ENCODE measurements at places on chromosomes 16 and 17.

GRCh38 chr16:64586781-64587180, 535.1 kb downstream of the CDH11 start:
- ATAC-seq = peak; percentile 18

DNA sequence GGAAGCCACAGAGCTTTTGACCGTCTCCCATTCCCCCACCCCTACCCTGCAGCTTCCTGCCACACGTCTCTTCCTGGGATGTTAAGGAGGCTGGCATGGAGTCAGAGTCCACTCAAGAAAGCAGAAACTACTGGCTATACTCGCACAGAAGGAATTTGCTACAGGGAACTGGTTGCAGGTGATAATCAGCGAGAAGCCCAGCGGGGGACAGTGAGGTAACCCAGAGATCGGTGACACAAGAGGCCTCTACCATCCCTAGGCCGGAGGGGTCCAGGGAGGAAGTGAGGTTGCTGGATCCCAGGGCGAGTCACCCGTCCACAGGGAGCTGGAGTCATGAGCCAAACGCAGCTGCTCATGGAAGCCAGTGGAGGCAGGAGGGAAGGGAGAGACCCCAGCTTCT, 93.7 kb downstream of the SDK2 start:
- ATAC-seq = no peak

GRCh38 chr17:19610879-19611278, 37.7 kb upstream of the ALDH3A2 start:
- no peak for ATAC-seq

- ATAC-seq = no peak
These were observed 6.9 kb downstream of the CHST6 start for GRCh38 chr16:75488322-75488721.

DNA sequence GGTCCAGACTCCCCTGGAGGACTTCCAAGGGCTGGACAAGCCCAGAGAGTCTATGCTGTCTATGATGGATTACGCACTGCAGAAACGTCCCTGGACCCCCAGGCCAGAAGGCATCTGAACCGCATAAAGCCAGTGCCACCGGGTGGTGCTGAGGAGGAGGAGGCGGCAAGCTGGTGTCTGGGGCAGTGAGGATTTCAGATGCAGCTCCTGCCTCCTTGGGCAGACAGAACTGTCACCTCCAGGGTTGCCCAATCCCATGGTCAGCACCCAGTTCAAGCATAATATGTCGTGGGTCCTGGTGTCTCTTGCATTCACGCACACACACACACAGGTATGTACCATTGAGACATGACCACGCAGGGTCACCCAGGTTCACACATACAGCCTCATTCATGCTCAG, 25.6 kb downstream of the RAP1GAP2 start:
- no peak for ATAC-seq

DNA sequence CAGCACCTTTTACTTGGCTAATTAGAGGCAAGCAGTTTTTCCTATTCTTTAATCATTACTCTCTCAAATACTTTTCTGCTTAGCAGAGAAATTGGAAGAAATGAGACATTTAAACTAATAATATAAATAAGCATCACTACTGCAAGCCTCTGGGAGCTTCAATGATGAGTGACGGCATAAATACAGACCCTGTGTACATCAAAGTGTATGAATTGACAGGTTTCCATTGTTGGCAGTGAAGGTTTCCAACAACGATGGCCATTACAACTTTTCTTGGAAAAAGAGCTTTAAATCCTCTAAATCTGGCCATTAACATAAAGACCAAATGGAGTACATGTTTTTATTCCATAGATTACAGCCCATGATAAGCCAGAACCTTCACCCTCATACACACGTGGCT, 39.4 kb upstream of the CACNG5 start:
- ATAC-seq = no peak
